ENCODE measurements at places on chromosomes 3 and 15. TPM values are rescaled to one million over a fixed set of nuclear protein-coding genes. Genes with fewer than 3 reads are reported as not detected.

ECE2 gene
- not detected for total RNA-seq

ZBTB47 gene
- 20.6 TPM for total RNA-seq

PTPN23 gene
- total RNA-seq: 13.7 TPM

FANCD2OS gene
- not detected for total RNA-seq

XCR1 gene
- total RNA-seq: not detected

C3orf22 gene
- not detected for total RNA-seq

EPHA3 gene
- 0.14 TPM for total RNA-seq

ARID3B gene
- 8.6 TPM for total RNA-seq

DENND6A gene
- total RNA-seq: 34.9 TPM

ADGRG7 gene
- not detected for total RNA-seq

TGM4 gene
- 0.34 TPM for total RNA-seq

CXCR6 gene
- not detected for total RNA-seq

ZNF662 gene
- total RNA-seq: 1.2 TPM
